Kasumi-1 (cell line): ENCODE measurements at places on chromosomes 16 and 17.
A peak's percentile ranks its signal among the peaks of the same experiment; 100 is the strongest.

DNA sequence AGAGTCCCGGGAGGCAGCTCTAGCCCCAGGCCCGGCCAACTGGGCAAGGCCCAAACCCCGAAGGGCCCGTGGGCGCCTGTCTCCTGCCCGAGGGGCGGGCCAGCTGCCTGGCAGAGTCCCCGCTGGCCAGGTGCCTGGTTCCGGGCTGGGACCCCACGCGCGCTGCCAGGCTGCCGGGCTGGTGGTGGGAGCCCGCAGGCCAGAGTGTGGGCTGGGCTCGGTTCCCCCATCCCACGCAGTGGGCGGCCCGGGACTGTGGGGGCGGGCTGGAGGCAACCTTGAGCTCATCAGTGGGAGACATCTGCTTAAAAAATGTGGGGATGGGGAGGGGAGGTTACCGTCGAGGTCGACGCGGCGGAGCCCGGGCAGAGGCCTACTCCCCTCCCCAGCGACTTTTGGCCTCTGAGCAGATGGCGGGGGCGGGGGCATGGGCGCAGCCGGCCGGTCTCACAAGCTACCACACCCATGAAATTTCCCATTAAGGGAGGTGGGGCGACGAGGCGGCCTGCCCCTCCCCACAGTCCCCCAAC is 176.4 kb upstream of the GSE1 start:
- no peak for DNase-seq

DNA sequence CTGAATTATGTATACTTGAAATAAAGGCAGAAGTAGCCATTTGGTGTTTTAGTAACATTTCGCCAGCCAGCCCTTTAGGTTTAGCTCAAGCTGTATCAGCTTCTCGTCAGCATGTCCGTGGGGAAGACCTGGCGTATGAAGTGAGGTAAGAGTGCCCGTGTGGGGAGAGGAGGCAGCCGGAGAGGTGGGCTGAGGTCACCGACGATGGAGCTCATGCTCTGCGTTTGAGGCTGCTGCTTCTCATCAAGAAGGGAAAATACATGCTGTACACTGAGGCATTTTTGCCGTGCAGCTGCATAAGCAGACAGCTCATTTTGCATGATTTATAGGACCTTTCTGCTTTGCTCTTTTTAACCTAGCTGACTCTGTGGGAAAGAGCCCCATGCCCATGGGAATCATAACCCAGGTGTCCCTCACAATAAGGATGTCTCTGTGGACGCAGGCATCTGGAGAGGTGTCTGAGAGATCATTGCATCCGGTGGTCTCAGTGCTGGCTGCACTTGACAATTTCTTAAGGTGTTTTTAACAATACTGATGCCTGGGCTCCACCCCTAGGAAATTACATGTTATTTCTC is 179.1 kb downstream of the ABCC12 start:
- no peak for DNase-seq

GRCh38 chr16:77190190-77190477 is 856 bp upstream of the MON1B start:
- DNase-seq, result no peak

DNA sequence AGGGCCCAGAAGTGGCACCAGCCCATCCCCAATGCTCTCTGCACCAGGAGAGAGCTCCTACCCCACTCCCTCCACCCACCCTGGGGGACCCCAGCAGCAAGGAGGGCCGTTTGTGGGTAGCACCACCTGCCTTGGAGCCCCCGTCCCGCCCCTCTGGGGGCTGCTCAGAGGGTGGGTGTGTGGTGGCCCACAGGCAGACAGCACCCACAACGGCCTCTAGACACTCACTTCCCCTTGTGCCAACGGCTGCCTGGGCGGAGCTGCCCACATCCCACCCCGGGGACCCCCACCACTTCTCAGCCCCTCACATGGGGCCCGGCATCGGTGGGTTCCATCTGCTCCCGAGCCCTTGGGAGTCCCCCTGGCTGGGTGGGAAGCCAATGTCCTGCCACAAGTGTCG is 33.3 kb downstream of the BAHCC1 start:
- peak; percentile 58 for DNase-seq

GRCh38 chr16:22321340-22322001 is 24.3 kb downstream of the POLR3E start:
- peak; percentile 36 for DNase-seq

GRCh38 chr17:29840884-29841283 is 89.1 kb downstream of the SSH2 start:
- DNase-seq, result no peak

GRCh38 chr17:8855477-8856204 is 11.8 kb downstream of the PIK3R6 start:
- DNase-seq, result no peak

DNA sequence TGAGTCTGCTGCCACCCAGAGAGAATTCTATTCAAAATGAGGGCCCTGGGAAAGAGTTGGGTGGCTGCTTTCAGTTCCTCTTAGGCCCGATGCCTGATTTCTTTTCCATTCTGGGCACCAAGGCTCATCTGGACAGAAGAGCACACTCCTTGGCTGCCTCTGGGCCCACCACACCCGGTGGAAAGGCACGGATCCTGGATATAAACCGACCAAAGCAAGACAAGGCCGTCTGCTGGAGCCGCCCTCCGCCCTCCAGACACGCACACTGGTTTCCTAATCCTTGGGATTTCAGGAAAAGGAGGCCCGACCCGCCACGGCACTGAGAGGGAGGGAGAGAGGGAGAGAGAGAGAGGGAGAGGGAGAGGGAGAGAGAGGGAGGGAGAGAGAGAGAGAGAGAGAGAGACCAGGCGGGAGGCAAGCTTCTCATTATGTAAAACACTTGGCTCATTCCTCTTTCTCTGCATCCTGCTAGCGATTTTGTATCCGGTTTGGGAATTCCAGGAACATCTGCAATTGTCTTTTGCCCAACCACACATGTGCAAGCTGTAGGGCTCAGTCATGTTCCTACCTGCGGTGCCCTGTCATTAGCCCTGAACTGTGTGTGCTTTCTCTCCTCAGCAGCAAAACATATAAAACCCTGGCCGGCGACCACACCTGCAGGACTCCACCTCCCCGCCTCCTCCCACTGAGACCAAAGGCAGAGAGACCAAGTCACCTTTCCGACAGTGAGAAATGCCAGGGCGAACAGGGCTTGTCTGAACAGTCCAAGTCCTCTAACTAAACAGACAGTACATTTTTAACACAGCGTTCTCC is 347.2 kb downstream of the SOX9 start:
- DNase-seq, result no peak
